ENCODE measurements at places on chromosomes 7 and 10. TPM values are rescaled to one million over a fixed set of nuclear protein-coding genes. Genes with fewer than 3 reads are reported as not detected.
A peak's percentile ranks its signal among the peaks of the same experiment; 100 is the strongest.

The ZNF239 gene
- 9.7 TPM for total RNA-seq

The FAM20C gene
- 87.9 TPM for total RNA-seq

The MRC1 gene
- total RNA-seq, result not detected

The ADAMTS14 gene
- 1.4 TPM for total RNA-seq

The SEMA4G gene
- total RNA-seq, result 2.6 TPM

The PNLIPRP3 gene
- total RNA-seq, result not detected

The TMEM140 gene
- total RNA-seq, result not detected

The ECD gene
- 108 TPM for total RNA-seq

The HYAL4 gene
- total RNA-seq, result 0.98 TPM

GRCh38 chr7:16935341-16935735, 53.6 kb upstream of the AGR3 start:
- DNase-seq, result peak; percentile 60

GRCh38 chr10:45432700-45433472, 58.9 kb downstream of the ALOX5 start:
- DNase-seq, result no peak

GRCh38 chr7:87110778-87111177, 41.5 kb upstream of the DMTF1 start:
- DNase-seq, result peak; percentile 67

GRCh38 chr10:116298586-116298985, 25.6 kb upstream of the GFRA1 start:
- no peak for DNase-seq

DNA sequence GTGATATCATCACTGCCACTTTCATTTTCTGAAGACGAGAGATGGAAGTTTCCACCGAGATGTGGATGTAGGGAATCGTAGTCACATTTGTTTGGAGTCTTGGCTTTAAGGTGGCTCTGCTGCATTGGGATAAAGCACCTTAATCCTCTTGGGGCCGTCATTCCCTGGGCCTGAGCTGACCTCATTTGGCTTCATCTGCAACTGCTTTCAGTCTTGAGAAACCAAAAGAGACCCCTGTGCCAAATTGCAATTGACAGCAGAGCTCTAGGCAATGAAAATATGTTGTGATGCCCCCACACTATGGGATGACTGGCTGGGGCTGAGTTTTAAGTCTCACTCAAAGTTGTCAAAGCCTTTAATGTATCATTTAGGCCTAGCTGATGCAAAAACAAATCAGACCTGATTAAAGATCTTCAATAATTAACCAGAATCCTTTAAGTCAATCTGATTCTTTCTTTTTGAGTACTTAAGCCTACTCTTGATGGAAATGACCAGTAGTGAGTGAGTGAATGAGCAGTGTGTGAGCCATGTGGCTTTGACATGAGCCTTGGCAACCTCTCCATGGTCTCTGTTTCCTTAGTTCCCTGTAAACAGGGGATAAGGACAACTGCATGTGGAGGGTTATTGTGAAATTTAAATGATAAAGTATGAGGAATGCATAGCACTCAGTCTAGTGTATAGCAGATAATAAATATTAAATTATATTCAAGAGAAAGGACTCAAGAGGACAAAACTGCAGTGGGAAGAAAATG, 155.0 kb downstream of the BMPER start:
- DNase-seq, result no peak

DNA sequence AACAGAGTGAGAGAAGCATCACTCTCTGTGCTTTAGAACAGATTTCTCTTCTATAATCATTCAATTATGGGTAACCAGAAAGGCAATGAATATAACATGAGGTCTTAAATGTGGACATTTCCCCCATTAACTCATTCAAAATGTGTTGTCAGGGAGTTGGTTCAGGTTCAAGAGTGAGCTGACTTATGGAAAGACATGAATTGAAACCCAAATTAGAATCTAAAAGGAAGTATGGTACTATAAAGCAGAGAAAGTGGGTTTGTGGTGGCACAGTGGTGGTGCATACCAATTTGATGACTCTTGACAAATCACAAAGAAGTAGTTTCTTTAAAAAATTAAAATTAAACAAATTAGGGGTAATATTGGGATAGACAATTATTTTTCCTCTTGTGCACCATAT, 114.6 kb upstream of the MEOX2 start:
- no peak for DNase-seq

- no peak for DNase-seq
Observed at GRCh38 chr7:3301449-3301731, 338 bp downstream of the SDK1 start.

DNA sequence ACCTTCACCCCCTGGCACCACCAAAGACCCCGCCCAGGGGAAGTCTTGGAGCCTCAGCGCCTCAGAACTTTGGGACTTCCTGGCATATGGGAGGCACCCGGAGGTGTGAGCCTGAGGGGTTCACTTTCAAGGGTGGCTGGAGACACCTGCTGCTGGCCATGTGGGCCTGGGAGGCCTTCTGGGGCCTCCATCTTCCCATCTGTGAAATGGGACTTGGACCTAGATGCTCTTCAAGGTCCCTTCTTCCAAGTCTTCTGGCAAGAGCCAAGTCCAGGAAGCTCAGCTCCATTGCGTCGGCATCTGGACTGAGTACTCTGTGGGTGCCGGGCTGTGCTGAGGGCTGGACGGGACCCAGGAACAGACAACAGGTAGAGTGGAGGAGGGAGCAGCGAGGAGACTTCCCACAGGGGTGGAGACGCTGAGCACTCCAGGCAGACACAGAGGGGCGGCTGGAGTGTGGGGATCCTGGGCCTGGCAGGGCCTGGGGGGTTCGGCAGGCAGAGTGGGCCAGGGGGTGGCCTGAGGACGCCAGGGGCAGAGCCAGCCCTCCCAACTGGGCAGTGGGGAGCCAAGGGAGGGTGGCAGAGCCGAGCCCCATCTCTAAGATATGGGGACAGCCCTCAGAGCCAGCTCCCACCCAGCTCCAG, 9.3 kb upstream of the LFNG start:
- DNase-seq, result no peak

- no peak for DNase-seq
Observed at GRCh38 chr10:118101501-118101900, 54.8 kb upstream of the RAB11FIP2 start.

- no peak for DNase-seq
Observed at GRCh38 chr7:84085998-84086397, 108.6 kb downstream of the SEMA3A start.

Measured in PC-3 (cell line).